Vagina (tissue), 2 donors: ENCODE measurements at places on chromosomes 7 and 10. TPM values are rescaled to one million over a fixed set of nuclear protein-coding genes. Genes with fewer than 3 reads are reported as not detected.

SLC26A4 gene
- total RNA-seq, result not detected

TMEM273 gene
- 17.9 TPM for total RNA-seq

SPDYE2B gene
- not detected for total RNA-seq

SRGN gene
- total RNA-seq, result 117 TPM

ZNF786 gene
- total RNA-seq, result 8.3 TPM

OR9A2 gene
- not detected for total RNA-seq

KEL gene
- 2.2 TPM for total RNA-seq

SLC26A3 gene
- total RNA-seq, result not detected

GPER1 gene
- total RNA-seq, result 8.3 TPM

GRCh38 chr10:4453950-4454349, 372.1 kb upstream of the AKR1E2 start:
- H3K27ac ChIP-seq, result no peak overlapping the region
- H3K4me3 ChIP-seq, result no peak overlapping the region
- H3K36me3 ChIP-seq, result no peaks in the 10 kb centered on the region
- no peaks in the 10 kb centered on the region for H3K4me1 ChIP-seq

DNA sequence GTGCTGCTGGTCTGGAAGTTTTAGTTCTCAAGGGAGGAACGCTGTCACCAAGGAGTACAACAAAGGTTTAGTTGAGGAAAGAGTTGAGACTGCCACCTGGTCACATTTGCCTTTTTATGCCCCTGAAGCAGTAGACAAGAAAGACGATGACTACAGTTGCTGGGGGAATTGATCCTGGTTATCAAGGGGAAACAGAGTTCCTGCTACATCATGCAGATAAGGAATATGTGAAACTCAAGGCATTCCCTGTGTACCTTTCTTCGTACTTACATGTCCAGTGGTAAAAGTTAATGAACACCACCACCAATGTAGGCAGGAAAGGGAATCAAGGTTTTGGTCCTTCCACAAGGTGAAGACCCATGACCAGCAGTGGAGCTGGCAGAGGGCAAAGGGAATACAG, 31.8 kb downstream of the SLC35B4 start:
- H3K4me1 ChIP-seq, result peaks cover 6% of the 10 kb centered on the region
- no peak overlapping the region for H3K27ac ChIP-seq
- DNase-seq, result no peak
- no peak overlapping the region for H3K4me3 ChIP-seq
- H3K36me3 ChIP-seq, result no peaks in the 10 kb centered on the region
- H3K27me3 ChIP-seq, result no peaks in the 10 kb centered on the region

- no peak for DNase-seq
- no peak overlapping the region for H3K27ac ChIP-seq
- no peaks in the 10 kb centered on the region for H3K4me1 ChIP-seq
- H3K36me3 ChIP-seq, result no peaks in the 10 kb centered on the region
- no peak overlapping the region for H3K4me3 ChIP-seq
These were observed 211.0 kb downstream of the LRRN3 start for GRCh38 chr7:111301891-111302290.

- H3K4me1 ChIP-seq, result no peaks in the 10 kb centered on the region
- no peak overlapping the region for H3K4me3 ChIP-seq
- H3K27ac ChIP-seq, result no peak overlapping the region
These were observed 105.6 kb upstream of the NRBF2 start for GRCh38 chr10:63027531-63027930.

GRCh38 chr10:76285012-76285411, 853.6 kb downstream of the LRMDA start:
- no peaks in the 10 kb centered on the region for H3K36me3 ChIP-seq
- H3K27ac ChIP-seq, result no peak overlapping the region
- H3K27me3 ChIP-seq, result no peaks in the 10 kb centered on the region
- no peak overlapping the region for H3K4me3 ChIP-seq

DNA sequence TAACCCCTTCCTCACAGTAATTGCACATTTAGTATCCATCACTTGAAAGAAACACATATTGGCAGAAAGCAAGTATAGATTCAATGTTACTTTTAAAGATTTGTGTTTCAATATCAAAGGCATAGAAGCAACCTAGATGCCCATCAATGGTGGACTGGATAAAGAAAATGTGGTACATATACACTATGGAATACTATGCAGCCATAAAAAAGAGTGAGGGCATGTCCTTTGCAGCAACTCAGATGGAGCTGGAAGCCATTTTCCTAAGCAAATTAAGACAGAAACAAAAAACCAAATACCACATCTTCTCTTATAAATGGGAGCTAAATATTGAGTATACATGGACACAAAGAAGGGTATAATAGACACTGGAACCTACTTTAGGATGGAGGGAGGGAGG, 3.6 kb downstream of the OR6V1 start:
- H3K27ac ChIP-seq, result no peak overlapping the region
- H3K4me3 ChIP-seq, result no peak overlapping the region
- H3K36me3 ChIP-seq, result no peaks in the 10 kb centered on the region
- no peaks in the 10 kb centered on the region for H3K4me1 ChIP-seq
- no peak for DNase-seq

DNA sequence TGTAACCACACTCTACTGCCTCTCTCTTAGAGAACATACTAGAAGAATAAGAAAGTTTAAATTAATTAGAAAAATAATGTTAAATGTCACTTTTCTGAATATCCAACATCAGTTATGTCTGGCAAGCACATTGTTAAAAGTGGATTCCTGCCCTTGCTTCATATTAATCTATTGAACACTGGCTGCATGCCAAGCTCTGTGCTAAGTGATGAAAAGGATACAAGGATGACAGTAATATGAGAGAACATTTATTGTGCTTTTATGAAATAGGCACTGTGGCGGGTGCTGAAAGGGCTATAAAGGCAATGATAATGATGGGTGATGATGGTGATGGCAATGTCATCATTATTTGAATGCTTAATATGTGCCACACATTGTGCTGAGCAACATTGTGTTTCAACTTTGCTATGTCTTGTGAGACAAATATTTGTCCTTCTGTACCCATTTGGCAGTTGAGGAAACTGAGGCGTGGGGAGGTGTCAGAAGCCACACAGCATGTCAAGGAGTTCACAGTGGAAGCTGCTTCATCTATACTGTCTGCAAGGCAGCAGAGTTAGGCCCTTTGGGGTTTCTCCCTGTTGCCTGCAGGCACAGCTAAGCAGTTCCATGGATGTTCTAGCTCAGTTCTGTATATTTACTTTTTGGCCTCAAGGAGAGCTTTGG, 64.2 kb upstream of the RAPGEF5 start:
- H3K27ac ChIP-seq, result no peak overlapping the region
- DNase-seq, result no peak
- H3K4me3 ChIP-seq, result no peak overlapping the region
- no peaks in the 10 kb centered on the region for H3K27me3 ChIP-seq

- H3K27me3 ChIP-seq, result peaks cover 40% of the 10 kb centered on the region
- H3K27ac ChIP-seq, result no peak overlapping the region
- DNase-seq, result no peak
- H3K4me1 ChIP-seq, result peaks cover 24% of the 10 kb centered on the region
- H3K4me3 ChIP-seq, result no peak overlapping the region
- no peaks in the 10 kb centered on the region for H3K36me3 ChIP-seq
These were observed 14.9 kb downstream of the UNCX start for GRCh38 chr7:1247527-1248041.

GRCh38 chr7:81284576-81284975, 365.7 kb upstream of the SEMA3C start:
- no peak overlapping the region for H3K27ac ChIP-seq
- no peaks in the 10 kb centered on the region for H3K4me1 ChIP-seq
- no peaks in the 10 kb centered on the region for H3K27me3 ChIP-seq
- no peak for DNase-seq
- no peaks in the 10 kb centered on the region for H3K36me3 ChIP-seq

- no peak overlapping the region for H3K4me3 ChIP-seq
- DNase-seq, result no peak
- H3K36me3 ChIP-seq, result no peaks in the 10 kb centered on the region
- H3K27ac ChIP-seq, result no peak overlapping the region
- H3K4me1 ChIP-seq, result peaks cover 9% of the 10 kb centered on the region
These were observed 286.4 kb downstream of the C7orf25 start for GRCh38 chr7:42625421-42625820.

- DNase-seq, result no peak
- H3K4me3 ChIP-seq, result peak overlapping the region; percentile 97
- peak overlapping the region; percentile 100 for H3K27ac ChIP-seq
- H3K4me1 ChIP-seq, result peaks cover 48% of the 10 kb centered on the region
These were observed 1.2 kb downstream of the BAG3 start for GRCh38 chr10:119652361-119652730.

DNA sequence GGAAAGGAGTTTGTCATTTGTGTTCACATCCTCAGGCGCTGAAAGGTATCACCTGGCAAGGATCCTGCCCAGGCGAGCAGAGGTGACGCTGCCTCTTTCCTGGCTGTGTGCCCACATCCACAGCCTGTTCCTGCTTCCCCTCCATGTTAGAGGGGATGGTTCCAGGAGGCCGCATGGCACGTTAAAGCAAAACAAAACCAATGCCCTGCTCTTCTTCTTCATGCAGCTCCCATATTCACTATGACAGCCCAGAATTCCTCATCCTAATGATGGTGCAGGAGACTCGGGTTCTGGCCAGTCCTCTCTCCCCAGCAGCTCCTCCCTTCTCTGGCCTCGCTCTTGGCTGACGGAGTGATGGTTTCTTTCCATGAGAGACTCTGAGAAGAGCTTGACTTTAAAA, 678.5 kb upstream of the ANKRD30A start:
- DNase-seq, result no peak
- H3K4me3 ChIP-seq, result no peak overlapping the region
- H3K27me3 ChIP-seq, result no peaks in the 10 kb centered on the region
- H3K4me1 ChIP-seq, result no peaks in the 10 kb centered on the region

GRCh38 chr7:156639426-156640256, 933 bp upstream of the RNF32 start:
- peak overlapping the region; percentile 72 for H3K4me3 ChIP-seq
- H3K27ac ChIP-seq, result peak overlapping the region; percentile 46
- H3K27me3 ChIP-seq, result no peaks in the 10 kb centered on the region
- peaks cover 5% of the 10 kb centered on the region for H3K4me1 ChIP-seq
- no peak for DNase-seq

DNA sequence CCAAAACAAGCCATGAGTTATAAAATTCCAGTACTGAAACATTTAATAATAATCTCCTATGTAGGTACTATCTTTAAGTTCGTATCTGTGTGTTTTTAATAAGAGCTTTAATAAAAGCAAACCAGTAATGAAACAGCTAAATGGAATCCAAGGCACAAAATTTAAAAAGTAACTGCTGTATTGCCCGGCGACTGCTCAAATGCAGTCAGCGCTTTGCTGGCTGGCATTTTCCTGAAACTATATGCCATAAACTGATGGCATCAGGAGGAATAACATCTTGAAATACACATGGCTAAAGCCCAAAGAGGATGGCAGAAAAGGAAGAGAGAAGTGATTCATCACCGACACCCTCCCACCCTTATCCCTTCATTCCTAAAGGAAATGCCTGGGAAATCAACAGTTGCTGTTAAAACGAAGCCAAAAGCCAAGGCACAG, 133.1 kb downstream of the CUBN start:
- DNase-seq, result no peak
- peak overlapping the region; percentile 26 for H3K27ac ChIP-seq
- H3K4me3 ChIP-seq, result no peak overlapping the region
- H3K27me3 ChIP-seq, result no peaks in the 10 kb centered on the region
- peaks cover 20% of the 10 kb centered on the region for H3K4me1 ChIP-seq

DNA sequence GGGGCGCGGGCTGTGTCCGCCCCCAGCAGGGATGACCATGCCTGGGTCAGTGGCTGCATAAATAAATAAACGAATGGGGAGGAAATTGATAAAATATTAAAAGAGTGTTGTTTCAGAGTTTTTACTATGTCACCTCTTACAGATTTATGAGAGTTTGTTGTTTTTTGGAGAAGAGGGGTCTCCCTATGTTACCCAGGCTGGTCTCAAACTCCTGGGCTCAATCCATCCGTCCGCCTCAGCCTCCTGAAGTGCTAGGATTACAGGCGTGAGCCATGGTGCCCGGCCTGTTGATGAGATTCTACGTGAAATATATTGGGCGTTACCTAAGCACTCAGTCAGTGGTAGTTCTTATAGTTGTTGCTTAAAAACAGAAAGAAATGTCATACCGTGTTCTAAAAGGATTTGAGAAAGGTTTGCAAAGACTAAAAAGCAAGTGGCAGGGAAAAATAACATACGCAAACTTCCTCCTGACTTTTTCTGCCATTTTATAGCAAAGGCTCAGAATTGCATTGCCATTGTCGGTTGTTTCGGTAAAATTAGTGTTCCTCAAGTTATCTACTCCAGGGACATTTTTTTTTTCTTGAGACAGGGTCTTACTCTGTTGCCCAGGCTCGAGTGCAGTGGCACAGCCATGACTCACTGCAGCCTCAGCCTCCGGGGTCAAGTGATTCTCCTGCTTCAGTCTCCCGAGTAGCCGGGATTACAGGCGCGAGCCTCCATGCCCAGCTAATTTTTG, 39.5 kb upstream of the FOXK1 start:
- H3K27ac ChIP-seq, result peak overlapping the region; percentile 86
- H3K36me3 ChIP-seq, result no peaks in the 10 kb centered on the region

DNA sequence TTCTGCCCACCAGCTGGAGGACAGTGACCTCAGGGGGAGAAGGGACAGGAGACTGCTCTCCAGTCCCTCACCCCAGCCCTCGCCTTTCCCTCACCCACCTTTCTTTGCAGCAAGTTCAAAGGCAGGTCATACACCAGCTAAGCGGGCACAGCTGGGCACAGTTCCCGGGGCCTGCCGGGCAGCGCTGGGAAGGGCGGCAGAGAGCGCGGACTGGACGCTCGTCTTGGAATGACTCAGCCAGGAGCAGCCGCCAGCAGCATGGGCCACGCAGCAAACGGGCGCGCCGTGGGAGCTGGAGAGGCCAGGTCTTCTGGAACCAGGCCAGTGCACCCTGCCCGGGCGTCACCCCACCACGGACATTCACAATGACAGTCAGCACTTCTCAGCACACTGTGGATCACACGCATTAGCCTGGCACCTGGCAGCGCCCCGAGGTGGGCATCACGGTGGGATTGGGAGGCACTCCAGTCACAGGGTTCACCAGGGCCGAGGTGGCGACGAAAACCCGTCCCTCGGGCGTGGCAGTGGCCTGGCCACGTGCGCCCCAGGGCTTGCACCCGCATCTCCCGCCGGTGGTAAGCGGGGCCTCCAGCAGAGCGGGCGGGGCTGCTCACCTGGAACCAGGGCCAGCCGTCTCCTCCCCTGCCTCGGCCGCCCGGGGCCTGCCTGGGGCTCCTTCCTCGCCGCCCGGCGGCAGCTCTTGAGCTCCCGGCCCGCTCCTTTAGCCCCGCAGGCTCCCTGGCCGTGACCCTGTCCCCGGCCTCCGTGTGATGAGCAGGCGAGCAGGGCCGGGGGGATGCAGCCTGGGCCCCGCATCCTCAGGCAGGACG, 29.0 kb upstream of the WDFY4 start:
- H3K27me3 ChIP-seq, result no peaks in the 10 kb centered on the region
- peak overlapping the region; percentile 47 for H3K4me3 ChIP-seq

GRCh38 chr10:103535595-103535994, 42.1 kb downstream of the NEURL1 start:
- H3K4me3 ChIP-seq, result no peak overlapping the region
- H3K27me3 ChIP-seq, result no peaks in the 10 kb centered on the region
- DNase-seq, result no peak
- H3K4me1 ChIP-seq, result no peaks in the 10 kb centered on the region

GRCh38 chr7:95092324-95092723, 184.9 kb downstream of the PPP1R9A start:
- H3K27me3 ChIP-seq, result no peaks in the 10 kb centered on the region
- no peak overlapping the region for H3K4me3 ChIP-seq
- no peaks in the 10 kb centered on the region for H3K36me3 ChIP-seq

GRCh38 chr10:121303287-121303890, 294.9 kb downstream of the FGFR2 start:
- H3K27me3 ChIP-seq, result no peaks in the 10 kb centered on the region
- no peak overlapping the region for H3K4me3 ChIP-seq
- no peaks in the 10 kb centered on the region for H3K4me1 ChIP-seq
- H3K27ac ChIP-seq, result no peak overlapping the region

GRCh38 chr7:97771576-97771975, 39.7 kb downstream of the TAC1 start:
- H3K4me1 ChIP-seq, result no peaks in the 10 kb centered on the region
- no peak for DNase-seq
- no peak overlapping the region for H3K4me3 ChIP-seq
- H3K36me3 ChIP-seq, result no peaks in the 10 kb centered on the region
- H3K27ac ChIP-seq, result no peak overlapping the region
- no peaks in the 10 kb centered on the region for H3K27me3 ChIP-seq
